Epithelial cell of esophagus (primary cell): ENCODE measurements at places on chromosomes 3 and 15.

- no peak for DNase-seq
These were observed 1497.6 kb downstream of the OTOL1 start for GRCh38 chr3:162994165-162994564.

DNA sequence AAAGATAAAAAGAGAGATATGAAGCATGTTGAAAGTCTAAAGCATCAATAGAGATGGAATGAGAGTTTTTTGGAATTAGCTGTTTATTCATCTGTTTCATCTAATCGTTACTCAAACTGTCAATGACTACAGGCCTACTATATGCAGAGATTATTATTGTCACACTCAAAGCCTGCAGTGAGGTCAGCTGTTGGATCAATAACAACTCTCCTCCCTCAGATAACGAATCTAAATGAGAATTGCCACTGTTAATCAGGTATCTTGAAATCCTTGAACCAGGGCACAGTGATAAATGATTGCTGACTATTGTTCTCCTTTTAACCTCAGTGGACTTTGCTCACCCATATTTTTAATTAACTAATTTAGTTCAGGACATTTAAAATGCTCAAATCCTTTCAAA lies 192.3 kb upstream of the SGO1 start:
- no peak for DNase-seq

DNA sequence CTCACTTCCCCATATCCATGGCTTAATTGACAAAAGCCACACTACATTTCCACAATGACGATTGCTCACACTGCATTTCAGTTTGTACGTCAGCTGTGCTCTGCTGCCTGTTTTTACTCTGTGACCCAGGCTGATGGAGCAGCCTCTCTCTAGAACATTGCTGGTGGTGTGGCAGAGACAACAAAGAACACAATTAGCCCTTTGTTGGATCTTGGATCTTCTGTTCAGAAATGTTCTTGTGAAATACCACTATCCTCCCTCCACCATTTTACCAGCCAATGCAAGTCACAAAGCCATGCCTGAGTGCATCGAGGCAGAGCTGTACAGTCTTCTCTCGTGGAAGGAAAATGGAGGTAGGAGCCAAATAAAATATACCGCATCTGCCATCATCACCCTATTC lies 56.9 kb upstream of the TBC1D5 start:
- no peak for DNase-seq

GRCh38 chr3:194067949-194068362 lies 68.0 kb upstream of the HES1 start:
- peak; percentile 68 for DNase-seq

GRCh38 chr3:65927576-65927975 lies 111.1 kb downstream of the MAGI1 start:
- peak; percentile 40 for DNase-seq

GRCh38 chr3:172844428-172844827 lies 93.9 kb downstream of the ECT2 start:
- no peak for DNase-seq

DNA sequence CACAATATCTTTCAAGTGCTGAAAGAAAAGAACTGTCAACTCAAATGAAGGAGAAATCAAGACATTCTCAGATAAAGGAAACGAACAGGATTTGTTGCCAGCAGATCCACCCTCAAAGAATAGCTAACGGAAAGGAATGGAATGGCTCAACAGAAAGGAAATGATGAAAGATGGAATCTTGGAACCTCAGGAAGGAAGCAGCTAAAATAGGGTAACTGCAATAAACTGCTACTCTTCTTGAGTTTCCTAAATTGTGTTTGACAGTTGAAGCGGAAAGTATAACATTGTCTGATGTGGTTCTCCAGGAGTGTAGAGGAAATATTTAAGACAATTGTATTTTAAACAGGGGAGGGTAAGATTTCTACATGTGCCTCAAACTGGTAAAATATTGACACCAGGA lies 22.0 kb downstream of the PRR23E start:
- DNase-seq: no peak

DNA sequence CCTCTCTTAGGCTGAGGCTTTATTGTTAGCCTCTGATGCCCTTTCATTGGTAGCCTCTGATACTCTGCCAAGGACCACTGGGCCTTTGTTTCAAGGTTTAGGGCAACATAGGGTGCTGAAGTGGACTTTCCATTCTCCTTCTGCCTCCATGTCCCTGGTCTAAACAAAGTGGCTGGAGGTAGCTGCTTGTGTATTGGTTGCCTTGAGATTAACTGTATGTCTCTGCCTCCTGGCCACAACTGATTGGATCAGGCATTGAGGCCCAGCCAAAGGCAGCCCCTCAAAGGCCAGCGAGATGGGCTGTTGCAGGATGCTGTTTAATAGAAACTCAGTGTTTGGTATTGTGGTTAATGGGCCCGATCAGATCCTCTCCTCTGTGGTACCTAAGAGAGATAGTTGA lies 77.9 kb upstream of the PRR23C start:
- no peak for DNase-seq

GRCh38 chr15:65884511-65884910 lies 15.2 kb downstream of the RAB11A start:
- no peak for DNase-seq

DNA sequence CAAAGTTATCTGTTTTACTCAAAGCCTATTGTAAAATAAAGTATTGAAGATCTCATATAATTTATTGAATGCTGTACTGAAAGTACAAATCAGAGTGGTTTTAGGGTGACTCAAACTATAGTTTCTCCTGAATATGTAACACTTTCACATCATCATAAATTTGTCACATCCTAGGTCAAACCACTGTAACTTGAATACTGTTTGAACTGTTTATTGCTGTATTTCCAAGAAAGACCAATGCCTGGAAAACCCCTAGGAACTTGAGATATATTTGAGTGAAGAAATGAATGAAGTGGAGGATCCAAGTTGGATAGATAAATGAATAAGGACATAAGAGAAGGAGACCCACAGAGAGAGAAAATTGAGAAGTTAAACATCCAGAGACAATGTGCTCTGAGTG lies 348.2 kb downstream of the GRM7 start:
- no peak for DNase-seq

GRCh38 chr3:132382267-132382666 lies 35.0 kb upstream of the DNAJC13 start:
- no peak for DNase-seq

GRCh38 chr3:189689625-189690024 lies 58.4 kb downstream of the TP63 start:
- DNase-seq: peak; percentile 60

- no peak for DNase-seq
These were observed 118.0 kb upstream of the MEF2A start for GRCh38 chr15:99447497-99448371.

DNA sequence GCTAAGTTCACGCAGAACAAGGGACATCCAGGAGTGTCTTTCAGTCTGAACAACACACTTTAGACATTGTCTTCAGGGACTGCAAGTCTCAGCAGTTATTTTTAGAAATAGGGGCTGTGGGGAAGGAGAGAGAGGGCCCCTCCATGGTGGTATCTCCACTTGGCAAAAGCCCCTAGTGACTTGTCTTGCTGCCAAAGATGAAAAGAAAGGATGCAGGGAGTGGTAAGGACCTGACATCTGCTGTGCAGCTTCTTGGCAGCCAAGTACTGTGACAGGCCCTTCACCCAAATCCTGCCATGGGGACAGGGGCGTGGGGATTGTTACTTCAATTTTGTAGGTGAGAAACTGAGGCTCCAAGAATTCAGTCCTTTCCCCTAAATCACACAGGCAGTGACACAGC lies 21.0 kb upstream of the SEMA6D start:
- DNase-seq: no peak

DNA sequence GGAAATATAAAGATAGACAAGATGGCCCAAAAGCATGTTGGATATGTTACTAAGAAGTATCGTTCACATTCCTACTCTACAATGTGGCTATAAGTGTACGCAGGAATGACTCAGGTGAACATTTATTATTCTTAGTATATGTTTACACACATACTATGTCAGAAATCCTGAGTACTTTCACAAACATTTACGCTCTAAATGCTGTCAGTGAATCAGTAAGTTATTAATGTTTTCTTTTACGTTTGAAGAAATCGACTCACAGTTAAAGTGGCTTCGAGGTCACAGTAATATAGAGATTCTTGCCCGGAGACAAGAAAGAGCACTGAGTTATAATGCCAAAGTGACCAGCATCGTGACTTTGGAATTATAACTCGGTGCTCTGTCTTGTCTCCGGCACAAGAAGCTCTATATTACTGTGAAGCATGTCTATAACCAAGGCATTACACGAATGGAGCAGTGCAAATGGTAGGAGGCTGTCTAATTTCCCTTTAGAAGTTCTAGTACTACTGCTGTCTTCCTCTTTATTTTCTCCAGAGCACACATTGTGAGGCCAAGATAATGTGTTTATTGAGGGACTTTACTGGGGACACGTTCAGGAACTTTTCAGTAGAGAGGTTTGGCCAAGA lies 61.8 kb upstream of the P3H2 start:
- peak; percentile 72 for DNase-seq
